ENCODE measurements at places on chromosomes 2 and 18.

GRCh38 chr2:49154891-49155290 is 576 bp upstream of the FSHR start:
- DNase-seq, result no peak

- no peak for DNase-seq
Measured at GRCh38 chr18:22172120-22172582, 2.8 kb downstream of the GATA6 start.

GRCh38 chr2:185567940-185568339 is 170.7 kb upstream of the FSIP2 start:
- DNase-seq, result no peak

GRCh38 chr2:231693956-231694355 is 14.4 kb upstream of the PTMA start:
- no peak for DNase-seq

DNA sequence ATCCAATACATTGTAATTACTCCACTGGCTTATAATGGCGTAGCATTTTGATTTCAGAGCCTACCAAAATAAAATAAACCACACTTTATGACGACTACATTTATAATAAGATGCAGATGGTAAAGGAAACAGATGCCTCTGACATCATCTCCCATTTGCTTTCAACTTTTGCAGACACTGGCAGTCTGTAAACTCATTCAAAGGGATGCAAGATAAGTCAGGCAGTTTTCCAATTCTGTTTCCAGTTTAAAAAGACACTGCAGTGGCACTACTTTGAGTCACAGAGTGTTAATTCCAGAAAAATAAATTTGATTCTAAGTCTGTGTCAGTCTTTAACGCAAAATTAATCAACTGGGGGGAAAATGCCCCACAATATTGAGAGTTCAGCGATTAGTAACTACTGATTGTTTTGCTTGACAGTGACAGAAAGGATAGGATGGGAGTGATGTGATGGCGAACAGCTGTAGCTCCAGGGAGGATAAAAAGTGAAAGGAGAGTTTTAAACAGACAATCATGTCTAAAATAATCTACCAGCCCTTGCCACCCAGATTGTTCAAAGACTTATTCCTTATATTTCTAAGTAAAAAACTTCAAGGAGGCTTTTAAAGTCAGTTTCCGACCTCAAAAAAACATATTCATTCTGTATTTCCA is 6.7 kb downstream of the DSEL start:
- no peak for DNase-seq

- DNase-seq, result no peak
Measured at GRCh38 chr2:220106065-220106464, 478.6 kb downstream of the SLC4A3 start.

DNA sequence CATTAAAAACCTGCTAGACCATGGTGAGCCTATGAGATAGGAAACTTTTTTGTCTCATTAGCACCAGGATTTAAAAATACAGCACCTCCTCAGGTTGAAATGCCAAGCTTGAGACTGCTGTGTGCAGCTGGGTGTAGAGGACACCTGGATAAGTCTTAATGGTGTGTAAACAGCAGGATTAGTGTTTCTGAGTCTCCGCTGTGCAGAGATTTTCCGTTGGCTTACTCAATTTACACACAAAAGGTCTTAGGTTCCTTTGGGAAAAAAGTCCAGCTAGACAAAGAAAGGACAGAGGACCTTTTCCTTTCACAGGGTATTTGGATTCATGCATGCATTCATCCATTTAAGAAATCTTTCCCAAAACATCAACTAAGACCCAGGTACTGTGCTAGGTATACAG is 168.1 kb downstream of the NRXN1 start:
- no peak for DNase-seq

GRCh38 chr2:85135660-85135914 is 2.4 kb downstream of the TCF7L1 start:
- no peak for DNase-seq

GRCh38 chr2:38380397-38381130 is 3.5 kb upstream of the ATL2 start:
- DNase-seq, result no peak
